ENCODE measurements at places on chromosomes 7 and 10.

DNA sequence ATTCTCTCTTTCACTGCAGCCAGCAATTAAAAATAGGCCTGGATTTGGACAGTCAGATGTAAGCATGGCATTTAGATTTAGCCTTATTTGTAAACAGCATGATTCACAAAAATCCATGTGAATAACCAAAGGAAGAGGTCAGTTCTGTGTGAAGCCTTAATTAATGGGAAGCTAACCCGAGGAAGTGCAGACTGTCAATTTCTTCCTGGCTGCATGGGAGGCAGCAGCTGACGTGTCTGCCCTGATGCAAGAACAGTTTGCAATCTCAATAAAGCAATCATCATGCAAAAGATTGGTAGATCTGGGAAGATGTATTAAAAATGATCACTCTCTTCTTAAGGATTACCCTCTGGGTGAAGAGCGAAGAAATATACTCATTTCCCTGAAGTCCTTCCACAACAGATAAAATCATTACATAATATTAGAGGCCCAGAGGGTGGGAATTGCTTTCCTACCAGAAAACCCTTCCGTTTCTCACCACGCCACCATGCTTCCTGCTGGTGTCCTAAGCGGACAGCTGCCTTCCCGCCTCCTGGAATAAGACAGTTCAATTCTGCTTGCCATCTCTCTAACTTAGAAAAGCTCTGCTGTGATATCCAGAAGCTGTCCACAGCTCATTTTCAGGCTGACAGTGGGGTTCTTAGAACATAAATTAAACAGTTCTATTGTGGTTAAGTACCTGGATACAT is 526.7 kb upstream of the NRP1 start:
- no peak for DNase-seq

DNA sequence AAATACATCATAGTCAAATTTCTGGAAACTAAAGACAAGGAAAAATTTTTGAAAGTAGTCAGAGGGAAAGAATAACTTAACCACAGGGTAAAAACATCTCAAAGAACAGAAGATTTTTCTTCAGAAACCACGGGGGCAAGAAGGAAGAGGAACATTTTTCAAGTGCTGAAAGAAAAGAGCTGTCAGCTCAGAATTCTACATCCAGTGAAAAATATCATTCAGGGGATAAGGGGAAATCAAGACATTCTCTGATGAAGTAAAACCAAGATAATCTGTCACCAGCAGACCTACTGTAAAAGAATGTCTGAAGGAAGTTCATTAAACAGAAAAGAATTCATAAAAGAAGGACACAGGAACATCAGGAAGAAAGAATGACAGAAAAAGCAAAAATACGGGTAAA is 111.2 kb upstream of the TMEM72 start:
- no peak for DNase-seq

DNA sequence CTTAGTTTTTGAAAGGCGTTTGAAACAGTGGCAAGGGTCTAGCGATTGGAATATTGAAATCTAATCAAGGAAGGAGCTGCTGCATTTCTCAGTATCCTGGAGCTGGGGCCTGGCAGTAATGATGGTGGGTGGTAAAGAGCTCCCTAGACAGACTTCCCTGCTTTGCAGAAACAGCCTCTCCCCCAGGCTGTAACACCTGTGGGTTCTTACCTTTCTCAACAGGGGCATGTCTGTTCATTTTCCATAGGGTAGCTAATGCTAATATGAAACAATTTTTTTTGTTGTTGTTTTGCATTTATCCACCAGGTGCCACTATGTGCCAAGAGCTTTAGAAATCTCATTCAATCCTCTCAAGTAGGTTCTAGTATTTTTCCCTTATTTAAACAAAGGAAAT is 345.5 kb downstream of the REEP3 start:
- no peak for DNase-seq

GRCh38 chr10:79399223-79399831 is 46.1 kb downstream of the ZCCHC24 start:
- DNase-seq = no peak

GRCh38 chr7:134891262-134891695 is 95.0 kb upstream of the AGBL3 start:
- no peak for DNase-seq

- no peak for DNase-seq
Observed at GRCh38 chr10:108521827-108522492, 1357.5 kb upstream of the SORCS1 start.

DNA sequence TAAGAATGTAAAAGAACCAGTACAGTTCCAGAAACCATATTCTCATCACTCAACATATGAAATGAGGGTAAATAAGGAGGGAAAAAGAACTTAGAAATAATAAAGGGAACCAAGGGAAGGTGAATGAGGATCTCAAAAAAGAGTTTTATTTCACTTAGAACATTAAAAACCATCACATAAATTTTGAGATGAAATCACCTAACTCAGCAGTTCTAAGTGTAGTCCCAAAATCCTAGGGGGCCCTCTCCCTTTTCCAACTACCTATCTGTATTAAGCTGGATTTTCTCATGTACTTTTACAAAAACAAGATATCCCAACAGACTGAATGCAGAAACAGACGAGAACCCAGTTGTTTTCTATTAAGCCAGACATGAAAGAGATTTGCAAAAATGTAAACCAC is 3.2 kb downstream of the ZCWPW1 start:
- DNase-seq = no peak

- no peak for DNase-seq
Observed at GRCh38 chr7:69996121-69996520, 397.8 kb downstream of the AUTS2 start.

DNA sequence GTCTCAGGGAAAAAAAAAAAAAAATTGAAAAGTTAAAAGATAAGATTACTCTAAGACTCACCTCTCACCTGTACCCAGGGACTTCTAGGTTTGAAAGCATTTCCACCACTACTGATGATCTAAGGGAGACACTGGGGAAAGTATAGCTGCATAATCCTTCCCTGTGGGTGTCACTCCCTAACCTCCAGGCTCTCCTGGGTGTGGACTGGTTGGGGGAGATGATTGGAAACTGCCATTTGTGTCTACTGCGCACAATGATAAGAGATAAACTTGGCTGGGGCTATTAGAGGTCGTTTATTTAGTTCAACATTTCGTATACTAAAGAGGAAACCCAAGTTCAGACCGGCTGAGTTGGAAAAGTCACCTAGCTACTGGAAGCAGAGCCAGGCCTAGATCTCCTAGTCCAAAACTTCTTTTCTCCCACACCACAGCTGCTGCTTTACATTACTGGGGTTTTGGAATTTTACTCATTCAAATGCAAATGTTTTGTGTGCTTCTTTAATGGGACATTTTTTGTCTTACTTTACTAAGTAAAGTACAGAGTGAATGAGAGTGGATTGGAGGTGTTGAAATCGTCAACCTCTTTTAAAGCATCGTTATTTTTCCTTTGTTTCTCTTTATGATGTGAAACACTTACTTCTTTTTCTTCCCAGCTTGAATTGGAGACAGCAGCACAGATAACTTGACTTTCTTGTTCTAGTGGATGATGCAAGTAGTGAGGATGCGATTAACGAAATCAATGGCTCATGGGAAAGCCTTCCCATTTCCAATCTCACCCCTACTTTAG is 22.3 kb upstream of the SEC61G start:
- DNase-seq = no peak

- no peak for DNase-seq
Observed at GRCh38 chr10:32959006-32959920, 1.2 kb upstream of the ITGB1 start.

DNA sequence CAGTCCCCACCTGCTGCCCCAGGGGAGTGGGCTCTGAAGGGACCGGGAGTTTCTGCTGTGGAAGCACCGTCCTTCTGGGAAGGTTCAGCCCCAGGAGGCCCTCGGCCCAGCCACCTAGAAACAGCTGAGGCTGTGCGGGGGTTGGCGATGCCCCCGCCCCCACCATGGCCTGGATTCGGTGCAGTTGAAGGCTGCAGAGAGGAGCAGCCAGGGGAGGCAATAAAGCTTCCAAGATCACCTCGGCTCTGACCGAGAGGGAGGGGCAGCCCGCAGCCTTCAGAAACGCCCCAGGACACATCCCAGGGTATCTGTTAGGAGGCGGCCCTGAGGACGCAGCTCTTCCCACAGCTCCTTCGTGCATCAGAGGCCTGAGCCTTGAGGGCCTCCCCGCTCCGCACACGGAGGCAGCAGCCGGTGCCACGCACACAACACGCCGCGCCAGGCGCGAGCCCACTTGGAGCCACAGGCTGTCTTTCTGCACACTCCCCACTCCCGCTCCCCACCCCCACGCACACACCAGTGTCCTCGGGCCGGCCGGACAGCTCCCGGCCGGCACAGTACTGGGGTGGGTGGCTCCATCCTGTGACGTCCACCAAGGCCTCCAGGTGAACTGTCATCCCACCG is 1.6 kb downstream of the KNDC1 start:
- no peak for DNase-seq

- DNase-seq = no peak
Observed at GRCh38 chr7:132817949-132818348, 241.7 kb upstream of the PLXNA4 start.

DNA sequence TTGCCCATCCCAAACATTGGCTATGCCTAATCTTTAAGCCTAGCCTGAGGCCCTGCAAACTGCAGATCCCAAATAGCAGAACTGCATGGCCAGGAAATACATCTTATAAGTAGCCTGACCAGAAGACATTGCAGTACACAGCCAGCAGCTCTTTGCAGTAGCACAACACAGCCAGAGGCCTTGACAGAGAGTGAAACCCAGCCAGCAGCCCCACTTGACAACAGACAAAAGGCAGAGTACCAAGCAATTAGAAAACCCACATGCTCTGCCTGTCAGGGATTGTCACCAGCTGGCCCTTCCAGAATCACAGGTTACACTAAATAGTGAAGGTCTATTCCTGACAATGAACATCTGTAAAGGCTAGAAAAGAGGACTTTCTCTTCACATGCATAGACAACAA is 242.8 kb upstream of the TMEM72 start:
- no peak for DNase-seq

DNA sequence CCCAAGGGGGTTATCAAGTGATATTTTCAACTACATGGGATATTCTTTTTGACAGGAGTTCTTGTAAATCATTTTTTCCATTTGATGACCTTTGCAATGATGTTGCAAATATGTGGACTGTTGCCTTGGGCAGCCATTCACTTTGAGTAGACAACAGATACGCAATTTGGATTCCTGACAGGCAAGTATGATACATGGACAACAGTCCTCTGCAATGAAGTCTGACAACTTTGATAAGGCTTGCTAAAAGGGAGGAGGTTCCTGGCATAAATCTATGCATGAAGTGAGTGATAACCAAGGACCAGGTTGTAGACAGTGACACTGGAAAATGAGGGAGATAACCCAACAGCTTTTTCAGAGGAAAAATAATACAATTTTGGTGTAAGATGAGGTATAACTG is 17.7 kb downstream of the LRRD1 start:
- DNase-seq = no peak

DNA sequence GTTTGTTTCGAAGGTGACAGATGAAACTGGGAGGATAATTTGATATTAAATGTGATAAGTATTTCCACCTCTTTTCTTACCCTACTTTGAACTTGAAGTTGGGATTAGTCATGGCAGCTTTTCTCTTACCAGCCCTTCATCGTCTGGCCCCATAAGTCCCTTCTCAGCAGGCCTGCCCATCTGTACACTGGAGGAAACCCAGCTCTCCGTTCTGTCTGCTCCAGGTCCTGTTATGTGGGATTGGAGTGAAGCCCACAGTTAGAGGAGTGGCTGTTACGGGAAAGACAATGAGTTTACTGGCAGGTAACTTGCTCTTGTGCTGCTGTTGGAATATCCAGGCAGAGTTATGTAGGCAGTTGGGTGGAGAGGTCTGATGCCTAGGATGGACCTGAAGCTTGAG is 127.3 kb downstream of the CAMK1D start:
- no peak for DNase-seq

GRCh38 chr10:121734589-121735045 is 136.4 kb upstream of the FGFR2 start:
- DNase-seq = no peak

DNA sequence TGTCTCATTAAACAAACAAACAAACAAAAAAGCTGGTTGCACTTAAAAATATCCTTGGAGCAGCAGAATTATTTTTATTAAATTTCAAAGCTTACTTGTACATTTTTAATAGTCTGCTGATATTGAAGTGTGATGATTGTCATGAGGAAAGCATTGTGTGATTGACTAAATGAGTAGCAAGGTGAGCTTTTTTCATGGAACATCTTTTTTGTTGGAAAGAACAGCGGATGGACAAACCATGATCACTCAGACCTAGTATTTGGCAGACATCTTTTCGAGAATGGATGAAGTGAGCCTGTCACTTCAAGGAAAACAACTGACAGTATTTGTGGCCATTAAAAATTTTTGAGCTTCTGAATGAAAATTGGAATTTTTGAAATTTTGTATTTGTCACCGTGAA is 5.7 kb upstream of the CALML3 start:
- DNase-seq = no peak

DNA sequence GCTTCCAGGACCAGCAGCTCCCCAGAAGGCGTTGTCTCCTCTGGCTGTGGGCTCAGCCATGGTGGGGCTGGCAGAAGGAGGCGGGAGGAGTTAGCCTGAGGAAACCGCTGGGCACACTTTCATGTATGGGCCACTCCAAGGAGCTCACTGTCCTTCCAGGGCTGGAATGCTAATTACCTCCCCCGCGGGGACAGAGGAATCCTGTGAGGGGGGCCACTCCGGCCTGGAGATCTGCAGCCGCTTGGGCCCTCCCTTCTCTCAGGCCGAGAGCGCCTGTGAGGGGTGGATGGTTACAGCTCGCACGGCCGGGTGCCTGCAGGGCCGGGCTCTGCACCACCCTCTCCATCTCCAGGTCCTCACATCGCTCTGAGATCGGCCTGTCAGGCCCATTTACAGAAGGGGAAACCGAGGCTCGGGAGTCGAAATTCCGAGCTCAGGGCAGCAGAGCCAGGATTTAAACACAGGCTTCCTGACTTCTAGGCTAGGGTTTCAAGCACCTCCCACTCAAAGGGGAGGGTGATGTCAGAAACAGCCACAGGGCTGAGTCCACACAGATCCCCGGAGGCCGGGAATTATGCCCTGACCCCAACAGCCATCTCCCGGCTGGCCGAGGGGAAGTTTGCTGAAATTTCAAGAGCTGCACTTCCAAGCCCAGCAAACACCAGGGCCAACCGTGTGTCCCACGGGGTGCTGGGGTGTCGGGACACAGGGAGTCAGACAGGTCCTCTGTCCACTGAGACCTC is 59.1 kb downstream of the PDGFA start:
- no peak for DNase-seq
